Naive thymus-derived CD8-positive, alpha-beta T cell (primary cell): ENCODE measurements at places on chromosomes 7 and 10.

GRCh38 chr7:22445140-22445743, 54.7 kb downstream of the STEAP1B start:
- H3K27ac ChIP-seq: no peak overlapping the region
- no peak for DNase-seq
- H3K36me3 ChIP-seq: no peaks in the 10 kb centered on the region
- H3K4me1 ChIP-seq: peaks cover 7% of the 10 kb centered on the region
- no peaks in the 10 kb centered on the region for H3K27me3 ChIP-seq
- H3K4me3 ChIP-seq: peak overlapping the region; percentile 52

DNA sequence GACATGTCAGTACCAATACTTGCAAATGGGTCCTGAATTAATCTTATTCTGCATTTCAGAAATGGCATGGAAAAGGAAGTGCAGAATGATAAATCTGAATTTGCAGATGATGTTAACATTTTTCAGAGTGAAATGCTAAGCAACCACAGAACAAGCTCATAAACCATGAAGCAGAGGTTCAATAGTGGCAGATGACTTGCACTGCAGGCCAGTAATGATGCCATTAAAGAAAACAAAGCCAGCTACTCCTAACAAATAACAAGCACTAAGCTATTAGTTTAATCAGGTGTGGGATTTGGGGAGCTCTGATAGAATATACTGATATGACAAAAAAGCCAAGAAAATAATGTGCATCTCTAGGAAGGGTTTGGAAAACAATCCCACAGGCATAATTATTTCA, 85.4 kb downstream of the FAM13C start:
- no peaks in the 10 kb centered on the region for H3K36me3 ChIP-seq
- H3K27ac ChIP-seq: no peak overlapping the region
- no peaks in the 10 kb centered on the region for H3K4me1 ChIP-seq
- no peak for DNase-seq

GRCh38 chr10:87095236-87095945, 385 bp downstream of the SHLD2 start:
- no peaks in the 10 kb centered on the region for H3K27me3 ChIP-seq
- DNase-seq: peak; percentile 81
- H3K4me3 ChIP-seq: peak overlapping the region; percentile 91
- H3K27ac ChIP-seq: peak overlapping the region; percentile 91
- H3K4me1 ChIP-seq: peaks cover 16% of the 10 kb centered on the region
- peaks cover 14% of the 10 kb centered on the region for H3K36me3 ChIP-seq

DNA sequence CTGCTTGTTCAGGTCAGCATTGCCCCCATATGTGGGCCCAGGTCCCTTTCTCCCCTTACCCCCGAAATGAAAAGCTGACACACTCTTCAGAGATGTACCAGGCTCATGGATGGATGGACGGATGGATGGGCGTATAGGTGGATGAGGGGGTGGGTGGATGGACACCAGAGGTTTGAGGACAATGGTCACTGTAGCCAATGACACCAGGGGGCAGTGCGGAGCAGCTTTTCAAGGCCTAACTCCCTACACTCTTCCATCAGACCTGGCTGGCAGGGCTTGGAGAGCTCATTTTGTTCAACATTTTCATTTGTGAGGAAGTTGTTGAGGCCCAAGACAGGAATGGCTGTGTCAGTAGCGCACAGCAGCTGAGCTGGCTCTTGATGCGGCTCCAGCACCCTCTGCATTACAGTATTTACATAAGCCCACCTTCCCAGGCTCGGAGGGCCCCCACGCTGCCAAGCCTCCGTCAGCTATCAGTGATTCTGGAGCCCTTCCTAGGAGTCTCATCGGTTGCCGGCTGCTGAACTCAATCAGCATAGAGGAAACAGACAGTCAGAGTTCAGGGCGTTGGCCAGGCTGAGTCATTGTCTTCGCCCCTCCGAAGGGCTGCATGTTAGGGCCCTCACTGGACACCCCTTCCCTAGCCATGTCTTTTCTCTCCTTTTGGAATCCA, 11.6 kb upstream of the FFAR4 start:
- H3K4me1 ChIP-seq: no peaks in the 10 kb centered on the region
- H3K36me3 ChIP-seq: no peaks in the 10 kb centered on the region
- no peak for DNase-seq

- no peaks in the 10 kb centered on the region for H3K27me3 ChIP-seq
- DNase-seq: no peak
- no peaks in the 10 kb centered on the region for H3K36me3 ChIP-seq
Measured at GRCh38 chr10:104123397-104123796, 1.4 kb downstream of the SFR1 start.

DNA sequence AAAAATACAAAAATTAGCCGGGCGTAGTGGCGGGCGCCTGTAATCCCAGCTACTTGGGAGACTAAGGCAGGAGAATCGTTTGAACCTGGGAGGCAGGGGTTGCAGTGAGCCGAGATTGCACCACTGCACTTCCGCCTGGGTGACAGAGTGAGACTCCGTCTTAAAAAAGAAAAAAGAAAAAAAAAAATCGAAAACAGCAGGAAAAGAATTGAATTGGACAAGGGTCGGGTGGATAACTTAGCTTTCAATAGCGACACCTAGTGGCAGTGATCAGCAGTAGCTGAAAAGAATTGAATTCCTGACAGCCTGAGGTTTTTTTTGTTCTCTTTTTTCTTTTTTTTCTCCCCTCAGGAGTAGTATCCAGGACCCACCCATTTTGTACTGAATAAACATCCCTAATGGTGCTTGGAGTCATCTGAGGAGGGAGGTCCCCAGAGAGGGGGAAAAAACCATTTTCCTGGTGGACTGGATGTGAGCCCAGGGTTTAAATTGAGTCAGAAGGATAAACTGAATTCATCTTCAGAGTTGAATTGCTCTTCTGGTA, 55.1 kb downstream of the CYCS start:
- H3K4me3 ChIP-seq: peak overlapping the region; percentile 20
- DNase-seq: peak; percentile 28

DNA sequence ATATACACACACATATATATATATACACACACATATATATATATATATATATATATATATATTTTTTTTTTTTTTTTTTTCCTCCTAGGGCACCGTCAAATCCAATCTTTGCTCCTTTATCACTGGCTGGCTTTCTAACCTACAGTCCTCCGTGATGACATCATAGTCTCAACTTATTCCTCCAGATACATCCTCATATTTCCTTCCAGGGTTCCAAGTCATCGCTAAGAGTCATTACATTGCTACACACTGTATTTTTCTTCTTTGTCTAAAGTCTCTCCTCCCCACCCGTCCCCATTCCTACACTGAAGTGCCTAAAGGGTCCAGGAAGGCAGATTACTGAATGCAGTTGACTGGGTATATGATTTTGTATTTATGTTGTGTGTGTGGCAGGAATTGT, 1.1 kb upstream of the FAM200A start:
- H3K27me3 ChIP-seq: no peaks in the 10 kb centered on the region
- H3K4me1 ChIP-seq: peaks cover 23% of the 10 kb centered on the region
- no peak for DNase-seq
- peaks cover 4% of the 10 kb centered on the region for H3K36me3 ChIP-seq
- peak overlapping the region; percentile 43 for H3K27ac ChIP-seq

DNA sequence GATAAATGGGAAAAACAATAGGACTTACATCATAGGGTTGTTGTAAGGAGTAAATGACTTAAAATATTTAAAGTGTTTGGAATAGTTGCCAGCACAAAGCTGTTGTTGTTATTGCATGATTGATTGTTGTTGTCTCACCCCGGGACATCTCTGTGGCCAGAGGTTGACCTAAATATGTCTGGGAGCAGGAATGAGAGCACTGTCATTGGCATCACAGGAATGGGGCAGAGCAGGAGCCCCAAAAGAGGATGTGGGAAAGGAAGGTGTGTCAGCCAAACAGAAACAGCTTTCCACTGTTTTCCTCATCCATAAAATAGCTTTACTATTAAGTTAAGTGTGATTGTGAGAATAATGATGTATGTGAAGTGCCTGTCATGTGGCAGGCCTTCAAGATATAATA, 121.6 kb downstream of the TMEM168 start:
- no peak overlapping the region for H3K27ac ChIP-seq
- no peaks in the 10 kb centered on the region for H3K36me3 ChIP-seq
- no peak overlapping the region for H3K4me3 ChIP-seq
- no peak for DNase-seq
- no peaks in the 10 kb centered on the region for H3K4me1 ChIP-seq
- H3K27me3 ChIP-seq: peaks cover 11% of the 10 kb centered on the region

DNA sequence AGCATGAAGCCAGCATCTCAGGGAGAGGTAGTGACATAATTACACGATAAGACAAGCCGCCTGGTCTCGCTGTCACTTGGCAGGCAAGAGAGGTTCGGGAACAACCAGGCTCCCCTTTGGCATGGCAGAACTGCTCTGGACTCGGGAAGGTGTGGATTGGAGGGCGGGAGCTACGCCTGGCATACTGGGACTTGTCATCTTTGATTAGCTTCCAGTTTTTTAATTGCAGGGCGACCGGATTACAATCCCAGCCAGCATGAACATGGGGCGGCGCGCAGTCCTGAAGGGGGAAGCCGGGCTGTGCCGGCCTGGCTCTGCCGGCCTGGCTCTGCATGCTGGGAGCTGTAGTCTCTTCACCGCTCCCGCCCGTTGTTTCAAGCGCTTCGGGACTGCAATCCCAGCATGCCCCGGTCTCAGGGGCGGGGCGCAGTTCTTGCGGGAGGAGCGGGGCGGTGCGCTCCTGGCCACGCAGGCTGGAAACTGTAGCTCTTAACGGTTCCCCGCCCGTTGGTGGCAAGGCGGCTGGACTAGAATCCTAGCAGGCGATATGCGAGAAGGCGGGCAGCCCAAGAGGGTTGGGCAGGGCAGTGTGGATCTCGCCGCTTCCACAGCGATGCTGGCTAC, 45.5 kb upstream of the ZNF716 start:
- H3K4me1 ChIP-seq: no peaks in the 10 kb centered on the region
- no peaks in the 10 kb centered on the region for H3K27me3 ChIP-seq
- DNase-seq: no peak
- H3K4me3 ChIP-seq: no peak overlapping the region
- no peak overlapping the region for H3K27ac ChIP-seq
- no peaks in the 10 kb centered on the region for H3K36me3 ChIP-seq

GRCh38 chr10:88968391-88968790, 15.8 kb upstream of the ACTA2 start:
- no peak overlapping the region for H3K4me3 ChIP-seq
- H3K27me3 ChIP-seq: no peaks in the 10 kb centered on the region
- H3K4me1 ChIP-seq: no peaks in the 10 kb centered on the region
- no peak for DNase-seq
- H3K36me3 ChIP-seq: no peaks in the 10 kb centered on the region

- no peak for DNase-seq
- no peak overlapping the region for H3K27ac ChIP-seq
- H3K4me1 ChIP-seq: peaks cover 45% of the 10 kb centered on the region
- H3K27me3 ChIP-seq: no peaks in the 10 kb centered on the region
- peaks cover 39% of the 10 kb centered on the region for H3K36me3 ChIP-seq
Measured at GRCh38 chr10:50362547-50363125, 111.3 kb upstream of the ASAH2 start.

DNA sequence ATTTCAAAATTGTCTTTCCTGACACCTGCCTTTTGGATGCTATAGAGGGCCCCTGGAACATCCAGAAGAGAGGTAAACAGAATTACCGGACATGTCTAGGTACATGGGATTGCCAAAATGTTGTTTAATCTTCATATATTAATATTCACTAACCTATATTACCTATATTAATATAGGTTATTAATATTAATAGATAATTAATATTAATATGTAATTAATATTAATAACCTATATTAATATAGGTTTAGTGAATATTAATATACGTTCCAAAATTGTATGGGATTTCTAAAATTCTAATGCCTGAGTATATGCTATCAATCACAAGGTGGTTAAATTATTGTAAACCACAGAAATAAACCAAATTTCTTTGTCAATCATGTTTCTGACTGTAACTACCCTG, 17.4 kb downstream of the TOMM7 start:
- no peak for DNase-seq
- H3K27ac ChIP-seq: no peak overlapping the region
- no peaks in the 10 kb centered on the region for H3K36me3 ChIP-seq
- no peaks in the 10 kb centered on the region for H3K4me1 ChIP-seq
- no peaks in the 10 kb centered on the region for H3K27me3 ChIP-seq

DNA sequence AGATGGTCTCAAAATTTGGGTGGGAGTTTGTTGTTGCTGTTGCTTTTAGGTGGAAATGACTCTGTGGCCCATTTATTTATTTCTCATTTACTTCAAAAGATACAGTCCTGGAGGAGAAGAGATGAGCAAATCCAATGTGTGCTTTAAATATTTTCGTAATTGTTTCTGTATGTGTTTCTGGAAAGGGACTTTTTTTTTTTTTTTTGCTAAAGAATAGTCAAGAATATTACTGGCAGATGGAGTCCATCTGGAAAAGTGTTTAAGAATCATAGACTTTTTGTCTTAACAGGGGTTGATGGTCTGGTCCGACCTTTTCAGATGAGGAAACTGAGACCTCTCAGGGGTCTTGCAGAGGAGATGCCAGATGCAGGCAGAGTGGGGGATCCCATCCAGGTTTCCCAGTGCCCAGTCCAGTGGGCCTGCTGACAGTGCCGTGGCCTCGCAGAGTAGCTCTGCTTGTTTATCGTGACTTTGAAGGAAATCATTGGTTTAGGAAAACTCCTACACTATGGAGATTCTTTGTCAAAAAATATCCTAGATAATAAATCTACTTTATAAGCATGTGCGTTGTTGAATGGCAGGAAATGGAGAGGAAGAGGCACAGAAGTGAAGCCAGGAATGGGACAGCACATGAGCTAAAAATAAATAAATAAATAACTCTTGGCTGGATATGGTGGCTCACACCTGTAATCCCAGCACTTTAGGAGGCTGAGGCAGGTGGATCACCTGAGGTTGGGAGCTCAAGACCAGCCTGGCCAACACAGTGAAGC, 164.3 kb upstream of the SVIL start:
- H3K27ac ChIP-seq: no peak overlapping the region
- H3K4me3 ChIP-seq: no peak overlapping the region
- H3K36me3 ChIP-seq: no peaks in the 10 kb centered on the region
- no peak for DNase-seq
